ENCODE measurements at places on chromosomes 5 and 9.

GRCh38 chr9:106486685-106487084 lies 376.3 kb upstream of the ZNF462 start:
- DNase-seq: no peak

GRCh38 chr9:84212246-84212645 lies 128.3 kb downstream of the SLC28A3 start:
- DNase-seq: no peak

DNA sequence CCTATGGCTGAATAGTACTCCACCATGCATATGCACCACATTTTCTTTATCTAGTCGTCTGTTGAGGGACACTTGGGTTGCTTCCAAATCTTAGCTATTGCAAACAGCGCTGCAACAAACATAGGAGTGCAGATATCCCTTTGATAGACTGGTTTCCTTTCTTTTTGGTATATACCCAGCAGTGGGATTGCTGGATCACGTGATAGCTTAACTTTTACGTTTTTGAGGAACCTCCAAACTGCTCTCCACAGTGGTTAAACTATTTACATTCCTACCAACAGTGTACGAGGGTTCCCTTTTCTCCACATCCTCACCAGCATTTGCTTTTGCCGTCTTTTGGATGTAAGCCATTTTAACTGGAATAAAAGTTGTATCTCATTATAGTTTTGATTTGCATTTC lies 142.6 kb downstream of the TARS1 start:
- DNase-seq: no peak

- DNase-seq: no peak
Measured at GRCh38 chr5:156942064-156942463, 21.0 kb downstream of the TIMD4 start.

DNA sequence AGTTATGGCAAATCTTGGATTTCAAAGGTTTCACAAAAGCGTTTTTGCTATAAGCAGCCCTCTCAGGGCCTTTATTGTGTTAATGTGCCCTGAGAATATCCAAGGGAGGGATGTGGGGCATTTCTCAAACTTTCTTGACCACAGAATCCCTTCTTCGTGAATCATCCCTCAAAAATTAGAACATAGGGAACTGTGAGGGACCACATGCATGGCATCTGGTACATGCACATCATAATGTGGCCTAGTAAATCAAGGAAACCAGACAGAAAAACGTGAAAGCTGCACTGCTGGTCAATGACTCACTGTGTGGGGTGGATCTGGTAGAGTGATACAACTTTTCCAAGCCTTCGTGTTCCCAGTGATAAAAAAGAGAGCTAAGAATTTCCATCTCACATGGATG lies 22.4 kb downstream of the DDX31 start:
- no peak for DNase-seq

GRCh38 chr5:55429613-55430253 lies 105.0 kb downstream of the PLPP1 start:
- no peak for DNase-seq

DNA sequence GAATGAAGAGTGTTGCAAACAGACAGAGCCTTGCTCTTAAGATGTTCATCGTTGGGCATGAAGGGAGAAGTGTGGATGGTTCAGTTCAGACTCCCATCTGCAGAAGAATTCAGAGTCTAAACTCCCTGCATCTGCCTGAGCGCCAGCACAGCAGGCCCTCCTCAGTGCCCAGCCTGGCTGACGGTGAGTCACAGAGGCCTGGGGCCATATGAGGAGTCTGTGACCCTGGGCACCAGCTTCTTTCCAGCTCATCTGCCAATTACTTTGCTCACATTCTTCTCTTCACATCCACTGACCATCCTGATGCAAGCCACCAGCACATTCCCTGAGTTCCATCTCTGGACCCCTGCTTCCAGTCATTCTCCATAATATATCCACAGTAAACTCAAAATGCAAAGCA lies 401.1 kb upstream of the TRPC7 start:
- DNase-seq: no peak

DNA sequence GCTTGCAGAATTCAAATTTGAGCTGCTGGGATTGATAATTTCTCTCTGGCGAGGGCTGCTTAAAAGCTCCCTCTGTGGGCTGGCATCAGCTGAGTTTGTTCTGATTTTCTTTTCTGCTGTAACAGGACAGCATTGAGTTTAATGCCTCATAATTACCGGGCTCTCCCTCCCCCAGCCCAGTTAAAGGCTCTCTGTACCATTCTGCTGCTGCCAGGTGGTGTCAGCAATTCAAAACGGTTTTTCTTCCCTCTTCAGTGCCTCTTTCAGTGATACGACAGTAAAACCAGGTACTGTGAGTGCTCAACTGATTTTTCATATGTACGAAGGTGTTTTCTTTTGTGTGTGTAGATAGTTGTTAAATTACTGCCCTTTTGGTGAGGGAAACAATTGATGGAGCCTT lies 509.3 kb upstream of the CTNND2 start:
- no peak for DNase-seq

- DNase-seq: no peak
Measured at GRCh38 chr9:18905883-18906629, 127.0 kb downstream of the SAXO1 start.

DNA sequence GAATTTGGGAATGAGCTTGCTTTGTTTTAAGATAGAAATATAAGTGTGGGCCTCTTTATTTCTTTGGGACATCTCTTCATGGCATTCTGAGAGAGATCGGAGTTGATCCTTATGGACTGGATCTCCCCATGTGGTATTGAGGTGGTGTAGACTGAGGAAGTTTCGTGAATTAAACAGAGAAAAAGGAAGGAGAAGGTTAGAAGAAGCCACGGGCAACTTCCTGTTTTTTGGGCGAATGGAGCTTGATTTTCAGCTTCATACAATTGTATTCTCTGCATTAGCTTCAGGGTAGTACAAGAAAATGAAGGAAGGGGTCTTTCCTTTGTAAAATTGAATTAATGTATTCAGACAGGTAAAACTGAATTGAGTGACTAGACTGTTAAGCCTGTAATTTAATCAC lies 70.5 kb upstream of the HMHB1 start:
- DNase-seq: no peak

DNA sequence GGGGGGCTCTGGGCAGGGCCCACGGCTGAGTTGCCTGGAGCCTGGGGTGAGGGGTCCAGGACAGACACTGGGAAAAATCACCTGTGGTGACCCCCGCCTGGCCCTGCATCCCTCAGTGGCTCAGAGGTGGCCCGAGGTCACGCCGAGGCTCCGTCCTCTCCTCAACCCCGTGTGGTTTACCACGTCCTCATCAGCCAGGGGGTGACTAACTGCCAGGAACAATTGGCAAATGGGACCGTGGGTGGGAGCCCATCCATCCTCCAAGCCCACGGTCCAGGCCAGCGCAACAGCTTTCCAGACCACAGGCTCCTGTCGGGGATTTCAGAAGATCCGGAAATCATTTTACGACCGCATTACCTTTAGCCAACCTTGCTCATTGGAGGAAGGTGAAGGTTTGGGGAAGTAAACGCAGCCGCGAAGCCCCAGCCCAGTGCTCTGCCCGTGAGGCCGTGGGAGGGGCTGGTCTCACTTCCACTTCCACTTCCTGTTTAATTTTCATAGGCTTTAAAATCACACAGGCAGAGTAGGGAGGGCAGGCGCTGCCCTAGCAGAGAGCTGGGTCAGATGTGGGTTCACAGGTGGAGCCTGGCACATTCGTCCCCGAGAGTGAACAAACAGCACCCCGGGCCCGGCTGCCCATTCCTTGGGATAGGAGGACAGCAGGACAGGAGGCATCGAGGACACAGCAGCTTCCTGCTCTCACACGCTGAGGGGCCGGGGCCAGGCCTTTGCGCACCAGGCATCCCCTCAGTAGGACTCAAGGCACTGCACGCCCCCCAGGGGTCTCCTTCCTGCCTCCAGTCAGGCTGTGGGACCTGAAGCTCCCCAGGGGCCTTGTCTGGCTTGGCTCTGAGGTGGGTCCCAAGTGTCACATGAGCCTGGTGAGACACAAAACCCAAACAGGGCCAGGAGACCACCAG lies 19.8 kb upstream of the SLC9A3 start:
- no peak for DNase-seq

GRCh38 chr9:135340143-135340655 lies 139.4 kb upstream of the PPP1R26 start:
- no peak for DNase-seq

GRCh38 chr5:165836046-165836445 lies 2330.6 kb downstream of the MAT2B start:
- DNase-seq: no peak

DNA sequence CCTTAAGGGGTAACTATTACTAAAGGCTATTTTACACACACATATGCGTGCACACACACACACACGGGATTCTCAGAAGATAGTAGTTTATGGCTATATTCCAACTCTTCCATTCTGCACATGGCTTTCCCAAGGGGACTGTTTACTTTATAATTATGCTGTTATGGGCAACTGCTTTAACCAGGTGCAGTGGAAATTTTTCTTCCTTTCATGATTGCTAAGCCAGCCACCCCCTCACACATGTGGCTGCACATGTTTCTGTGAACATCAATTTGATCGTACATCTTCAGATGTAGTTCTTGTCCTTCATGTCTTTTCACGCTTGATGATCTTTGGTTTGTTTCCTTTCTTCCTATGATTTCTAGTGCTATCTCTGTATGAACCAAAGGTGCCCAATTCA lies 37.0 kb downstream of the MRPS30 start:
- no peak for DNase-seq

- DNase-seq: no peak
Measured at GRCh38 chr5:53219610-53220009, 110.1 kb upstream of the MOCS2 start.

DNA sequence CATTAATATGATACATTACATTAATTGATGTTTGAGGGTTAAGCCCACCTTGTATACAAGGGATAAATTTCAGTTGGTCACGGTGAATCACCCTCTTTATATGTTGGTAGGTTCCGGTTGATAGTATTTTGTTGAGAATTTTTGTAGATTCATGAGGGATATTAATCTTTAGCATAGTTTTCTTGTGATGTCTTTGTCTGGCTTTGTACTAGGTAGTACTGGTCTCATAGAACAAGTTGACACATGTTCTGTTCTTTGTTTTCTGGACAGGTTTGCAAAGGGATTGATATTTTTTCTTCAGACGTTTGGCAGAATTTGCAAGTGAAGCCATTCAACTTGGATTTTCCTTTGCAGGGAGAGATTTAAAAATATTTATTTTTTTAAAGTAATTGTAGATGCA lies 49.1 kb upstream of the CLK4 start:
- no peak for DNase-seq

DNA sequence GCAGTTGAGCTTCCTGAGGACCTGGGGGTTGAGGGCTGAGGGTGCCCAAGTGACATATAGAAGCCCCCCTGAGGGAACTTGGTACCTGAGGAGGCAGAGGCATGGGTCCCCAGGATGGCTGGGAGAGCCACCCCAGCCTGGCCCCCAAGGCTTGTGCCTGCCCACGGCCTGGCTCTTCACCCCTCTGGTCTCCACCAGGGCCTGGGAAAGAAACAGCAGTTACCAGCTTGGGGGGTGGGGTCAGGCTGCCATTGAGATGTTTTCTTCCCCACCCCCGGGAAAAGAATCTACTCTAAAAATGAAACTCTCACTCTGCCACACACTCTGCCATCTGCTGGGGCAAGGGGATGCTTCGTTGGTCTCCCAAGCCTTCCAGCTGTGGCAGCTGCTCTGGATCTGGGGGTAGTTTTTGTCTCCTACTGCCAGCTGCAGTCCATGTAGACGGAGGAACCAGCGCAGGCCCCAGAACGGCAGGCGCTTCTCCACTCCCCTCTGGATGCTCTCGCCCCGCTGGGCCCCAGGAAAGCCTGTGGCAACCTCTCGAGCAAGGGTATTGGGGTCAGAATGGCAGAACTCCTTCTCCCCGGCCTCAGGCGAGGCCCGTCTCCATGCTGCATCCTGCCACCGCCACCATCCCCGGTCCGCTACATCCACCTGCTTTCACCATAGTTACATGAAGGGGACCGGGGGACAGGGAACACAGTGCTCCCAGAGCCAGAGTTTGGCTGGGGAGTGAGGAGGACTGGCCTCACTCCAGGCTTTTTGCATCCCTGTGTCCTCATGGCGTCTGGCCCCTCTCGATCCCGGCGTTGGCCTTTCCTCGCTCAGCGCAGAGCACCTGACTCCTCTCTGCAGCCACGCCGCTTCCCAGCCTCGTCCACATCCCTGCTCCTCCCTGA lies 123.5 kb downstream of the DAB2IP start:
- DNase-seq: no peak
